ENCODE measurements at places on chromosomes 7 and 10.
A peak's percentile ranks its signal among the peaks of the same experiment; 100 is the strongest.

DNA sequence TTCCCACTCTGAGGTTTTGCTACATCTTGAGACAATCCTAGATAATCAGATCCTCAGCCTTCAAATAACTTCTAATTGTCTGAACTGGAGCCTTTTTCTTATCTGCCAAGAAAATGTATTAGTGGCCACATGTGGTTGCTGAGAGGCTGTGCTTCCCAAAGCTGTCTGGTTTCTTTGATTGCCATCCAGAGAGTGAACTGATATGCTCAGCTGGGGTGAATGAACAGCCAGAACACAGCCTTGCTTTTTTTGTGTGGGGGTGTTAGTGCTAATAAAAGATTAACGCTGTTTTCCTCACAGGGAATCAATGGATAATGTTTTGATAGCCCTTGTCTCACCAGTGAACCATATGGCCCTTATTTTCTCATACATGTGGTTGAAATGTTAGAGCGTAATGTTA is 66.9 kb downstream of the BBS9 start:
- no peak for DNase-seq

DNA sequence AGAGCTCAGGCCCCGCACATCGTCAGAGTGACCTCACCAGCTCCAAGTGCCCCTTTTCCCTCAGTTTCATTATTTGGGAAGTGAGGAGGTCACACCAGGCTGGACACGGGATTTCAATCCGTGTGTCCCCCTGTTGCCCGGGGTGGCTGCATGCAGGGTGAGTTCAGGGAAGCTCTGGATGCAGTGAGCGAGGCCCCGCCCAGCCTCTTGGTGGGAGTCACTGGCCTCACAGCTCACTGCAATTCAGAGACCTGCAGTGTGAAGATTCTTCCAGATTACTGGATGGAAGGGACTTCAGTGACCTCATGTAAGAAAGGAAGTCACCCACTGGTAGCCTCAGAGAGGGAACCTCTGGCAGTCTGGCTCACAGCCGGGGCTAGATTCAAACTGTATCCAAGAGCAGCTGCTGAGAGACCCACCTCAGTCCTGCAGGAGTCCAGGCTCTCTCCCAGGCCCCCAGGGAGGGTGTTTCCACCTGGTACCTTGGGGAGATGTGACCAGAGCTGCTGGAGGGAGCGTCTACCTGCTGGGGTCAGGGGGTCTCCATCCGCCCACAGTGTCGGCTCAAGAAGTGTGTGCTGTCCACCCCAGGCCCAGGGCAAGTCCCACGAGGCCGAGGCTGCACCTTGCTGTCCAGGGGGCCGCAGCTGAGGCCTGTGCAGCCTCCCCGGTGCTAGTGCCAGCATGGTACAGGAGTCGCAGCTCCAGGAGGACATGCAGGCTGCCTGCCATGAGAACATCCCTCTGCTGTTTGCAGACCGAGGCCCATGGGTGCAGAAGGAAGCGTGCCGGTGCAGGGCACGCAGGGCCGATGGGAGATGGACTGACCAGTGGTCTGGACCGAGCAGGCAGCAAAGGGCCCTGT is 54.4 kb downstream of the MGMT start:
- DNase-seq = no peak

- no peak for DNase-seq
Measured at GRCh38 chr7:67392596-67393438, 396.2 kb downstream of the TYW1 start.

- no peak for DNase-seq
Measured at GRCh38 chr10:49158404-49158803, 24.6 kb upstream of the FAM170B start.

- DNase-seq = peak; percentile 28
Measured at GRCh38 chr7:141975806-141976523, 2.4 kb upstream of the TAS2R38 start.

GRCh38 chr10:64636461-64636860 is 1115.3 kb downstream of the REEP3 start:
- no peak for DNase-seq

DNA sequence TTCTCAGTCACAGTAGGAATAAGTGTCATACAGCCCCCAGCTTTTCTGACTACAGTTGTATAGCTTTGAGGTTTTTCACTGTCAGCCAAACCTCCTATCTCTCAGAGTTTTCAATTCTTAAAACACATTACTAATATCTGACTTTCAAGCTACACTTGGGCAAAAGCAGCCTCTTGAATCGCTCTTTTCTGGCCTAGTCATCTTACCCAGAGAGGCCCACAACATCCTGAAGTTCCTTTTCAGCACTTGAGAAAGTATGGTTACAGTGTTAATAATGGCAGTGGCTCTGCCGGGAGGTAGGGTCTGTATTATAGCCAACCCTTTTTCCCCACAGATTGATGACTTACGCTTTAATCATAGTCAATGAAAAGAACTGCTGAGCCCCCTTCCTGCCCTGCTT is 181.0 kb downstream of the LRRC4 start:
- no peak for DNase-seq

GRCh38 chr10:124222988-124223710 is 129.8 kb upstream of the CHST15 start:
- no peak for DNase-seq

GRCh38 chr10:46299286-46299535 is 12.4 kb downstream of the ANTXRL start:
- DNase-seq = no peak

DNA sequence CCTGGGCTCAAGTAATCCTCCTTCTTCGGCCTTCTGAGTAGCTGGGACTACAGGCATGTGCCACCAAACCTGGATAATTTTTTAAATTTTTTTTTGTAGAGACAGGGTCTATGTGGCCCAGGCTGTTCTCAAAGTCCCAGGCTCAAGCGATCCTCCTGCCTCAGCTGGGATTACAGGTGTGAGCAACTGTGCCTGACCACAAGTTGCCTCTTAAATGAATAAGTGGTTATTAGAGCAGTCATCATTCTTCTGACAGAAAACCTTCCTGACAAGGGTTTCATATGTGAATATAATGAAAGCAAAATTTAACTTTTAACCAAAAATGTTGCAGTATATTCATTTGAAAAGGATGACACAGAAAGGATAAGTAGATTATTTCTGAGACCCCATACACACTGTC is 532.5 kb downstream of the GRM8 start:
- DNase-seq = no peak

DNA sequence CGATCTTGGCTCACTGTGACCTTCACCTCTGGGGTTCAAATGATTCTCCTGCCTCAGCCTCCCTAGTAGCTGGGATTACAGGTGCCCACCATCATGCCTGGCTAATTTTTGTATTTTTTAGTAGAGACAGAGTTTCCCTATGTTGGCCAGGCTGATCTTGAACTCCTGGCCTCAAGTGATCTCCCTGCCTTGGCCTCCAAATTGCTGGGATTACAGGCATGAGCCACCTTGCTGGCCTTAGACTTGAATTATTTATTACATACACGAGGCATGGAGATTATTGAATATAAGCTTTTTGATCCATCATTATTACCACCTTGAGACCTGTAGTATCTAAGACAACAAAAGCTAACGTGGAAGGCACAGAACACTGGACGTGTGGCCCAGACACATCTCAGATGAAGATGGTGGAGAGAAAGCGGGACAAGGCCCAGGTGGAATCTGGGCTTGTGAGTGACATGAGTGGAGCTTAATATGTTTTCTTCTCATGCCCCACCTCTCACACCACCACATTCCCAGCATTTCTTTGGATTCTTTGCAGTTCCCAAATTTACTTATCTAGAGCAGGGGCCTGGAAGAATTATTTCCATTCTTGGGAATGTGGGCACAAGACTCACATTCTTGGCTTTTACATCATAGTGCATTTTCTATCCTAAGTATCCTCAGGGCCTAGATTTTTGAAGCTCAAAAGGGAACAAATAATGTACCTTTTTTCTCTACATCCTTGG is 76.6 kb downstream of the SUGCT start:
- DNase-seq = no peak

- DNase-seq = no peak
Measured at GRCh38 chr10:59336632-59337031, 25.7 kb downstream of the FAM13C start.

DNA sequence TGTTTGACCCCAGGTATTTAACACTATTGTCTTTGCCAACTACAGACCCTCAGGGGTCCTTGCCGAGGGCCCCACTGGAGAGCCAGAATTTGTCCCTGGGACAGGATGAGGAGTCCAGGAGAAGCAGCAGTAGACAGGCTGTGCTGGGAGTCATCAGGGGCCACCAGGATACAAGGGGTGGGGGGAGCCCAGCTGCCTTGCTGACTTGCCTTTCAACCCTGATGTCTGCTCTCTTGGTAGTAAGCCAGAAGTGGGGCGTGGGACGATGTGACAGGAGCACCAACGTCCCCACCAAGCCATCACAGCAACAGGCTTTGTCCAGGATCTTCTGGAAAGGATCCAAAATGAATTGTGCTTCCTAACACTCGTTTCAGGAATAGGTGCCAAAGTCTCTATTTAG is 62.4 kb upstream of the CDCA7L start:
- DNase-seq = no peak

DNA sequence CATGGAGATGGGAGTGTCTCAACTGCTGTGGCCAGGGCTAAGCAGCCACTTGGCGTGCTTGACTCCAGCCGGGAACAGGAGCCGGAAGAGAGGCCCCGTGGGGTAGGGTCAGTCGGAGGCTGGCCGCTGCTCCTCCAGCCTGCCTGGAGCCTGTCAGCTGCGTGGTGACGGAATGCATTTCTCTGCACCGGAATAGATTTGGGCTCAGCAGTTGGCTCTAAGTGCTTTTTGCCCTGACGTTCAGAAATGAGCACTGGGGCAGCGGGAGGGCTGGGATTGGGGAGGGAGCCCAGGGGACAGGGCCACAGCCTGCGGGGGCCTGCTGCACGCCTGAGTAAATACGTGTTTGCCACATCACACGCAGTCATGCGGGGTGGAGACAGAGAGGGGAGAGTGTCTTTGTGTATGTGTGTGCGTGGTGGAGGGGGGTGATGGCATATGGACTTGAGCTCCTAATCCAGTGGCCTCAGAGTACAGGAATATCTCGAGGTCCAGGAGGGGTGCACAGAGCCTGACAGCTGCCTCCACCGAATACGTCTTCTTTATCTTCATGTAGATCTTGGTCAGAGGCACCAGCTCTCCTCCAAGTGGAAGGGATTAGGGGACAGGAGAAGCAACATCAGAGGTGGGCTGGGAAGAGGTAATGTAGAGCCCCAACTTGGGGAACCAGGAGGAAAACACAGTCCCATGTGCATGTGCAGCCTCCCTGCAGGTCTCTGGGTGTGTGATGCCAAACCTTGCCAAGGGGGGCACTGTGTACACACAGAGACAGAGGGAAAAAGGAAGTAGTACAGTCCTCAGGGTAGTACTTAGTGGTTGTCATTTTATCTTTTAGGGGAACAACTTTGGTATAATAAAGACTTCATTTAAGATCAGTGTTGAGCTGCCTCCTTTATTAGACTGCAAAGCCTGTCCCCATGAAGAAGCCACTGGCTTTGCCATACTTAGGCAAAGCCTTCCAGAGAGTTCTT is 151.4 kb downstream of the CDH23 start:
- DNase-seq = peak; percentile 11

GRCh38 chr10:12730809-12731519 is 270.5 kb downstream of the CCDC3 start:
- no peak for DNase-seq

GRCh38 chr10:113705344-113705652 is 25.6 kb downstream of the CASP7 start:
- DNase-seq = no peak

DNA sequence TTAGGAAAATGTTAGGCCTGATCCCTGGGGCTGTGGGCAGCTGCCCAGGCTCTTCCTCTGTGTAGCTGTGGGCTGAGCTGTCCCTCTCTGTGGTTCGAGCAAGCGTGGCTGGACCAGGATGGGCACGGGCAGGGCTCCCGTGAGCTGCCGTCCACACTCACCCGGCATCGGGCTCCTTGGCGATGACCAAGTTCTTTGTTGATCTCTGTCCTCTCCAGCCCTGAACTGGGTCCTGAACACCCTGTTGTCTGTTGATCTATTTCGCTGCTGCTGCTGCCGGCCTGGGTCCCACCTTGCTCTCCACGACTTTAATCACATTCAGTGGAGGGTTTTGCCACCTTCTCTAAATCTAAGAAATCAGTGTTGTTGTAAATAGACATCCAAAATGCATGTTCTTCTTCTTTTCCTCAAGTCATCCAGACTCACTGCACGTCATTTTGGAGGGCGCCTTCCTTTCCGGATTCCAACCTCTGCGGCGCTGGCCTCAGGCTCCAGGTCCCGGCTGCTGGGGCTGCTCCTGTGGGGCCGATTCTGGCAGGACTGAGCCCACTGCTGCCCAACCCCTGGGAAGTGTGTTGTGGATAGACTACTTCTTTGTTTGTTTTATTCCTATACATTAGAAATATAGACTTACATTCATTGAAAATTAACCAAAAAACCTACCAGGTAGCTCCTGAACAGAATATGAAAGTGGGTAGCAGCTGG is 100.6 kb downstream of the DYNC2I1 start:
- no peak for DNase-seq

- DNase-seq = no peak
Measured at GRCh38 chr10:75358835-75359421, 42.6 kb downstream of the ZNF503 start.

DNA sequence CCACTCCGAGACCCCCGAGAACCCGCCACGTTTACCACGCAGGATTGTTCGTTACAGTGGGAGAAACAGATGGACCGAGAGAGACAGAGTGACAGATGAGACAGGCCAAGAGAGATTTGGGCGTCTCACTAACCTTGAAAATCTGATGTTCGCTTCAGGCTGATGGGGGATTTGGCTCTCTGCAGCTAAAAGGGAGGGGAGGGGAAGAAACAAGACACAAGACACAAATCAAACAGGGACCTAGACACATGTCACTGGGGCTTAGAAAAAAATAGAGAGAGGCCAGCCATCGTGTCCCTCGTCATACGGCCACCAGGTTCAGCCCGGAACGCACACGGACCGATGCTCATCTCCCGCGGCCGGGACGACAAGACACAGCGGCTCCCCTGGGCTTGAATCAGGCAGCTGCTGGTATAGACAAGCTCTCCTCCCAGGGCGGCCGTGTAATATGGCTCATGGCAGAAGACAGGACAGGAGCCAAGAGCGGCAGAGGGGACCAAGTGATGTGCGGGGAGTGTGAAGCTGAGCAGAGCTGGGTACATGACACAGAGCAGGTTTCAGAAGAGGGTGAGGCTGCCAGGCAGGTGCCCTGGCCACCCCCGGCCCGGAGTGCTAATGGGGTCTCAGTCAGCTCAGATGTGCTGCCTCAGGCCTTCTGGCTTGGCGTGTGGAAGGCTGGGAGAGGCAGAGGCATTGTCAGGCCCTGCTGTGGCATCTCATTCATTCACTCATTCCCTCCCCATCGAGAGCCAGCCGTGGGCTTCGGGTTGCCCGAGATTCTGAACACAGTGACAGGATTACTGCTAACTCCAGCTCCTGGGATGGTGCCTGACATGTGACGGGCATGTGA is 88.5 kb upstream of the GNA12 start:
- no peak for DNase-seq

- DNase-seq = no peak
Measured at GRCh38 chr10:89074120-89074519, 83.5 kb downstream of the FAS start.

Measured in GM18507 (cell line).